Posterior cingulate gyrus (tissue), 11 donors: ENCODE measurements at places on chromosomes 3 and 15.
A peak's percentile ranks its signal among the peaks of the same experiment; 100 is the strongest.

- no peak for DNase-seq
Measured at GRCh38 chr3:169913323-169913722, 2.0 kb downstream of the SAMD7 start.

DNA sequence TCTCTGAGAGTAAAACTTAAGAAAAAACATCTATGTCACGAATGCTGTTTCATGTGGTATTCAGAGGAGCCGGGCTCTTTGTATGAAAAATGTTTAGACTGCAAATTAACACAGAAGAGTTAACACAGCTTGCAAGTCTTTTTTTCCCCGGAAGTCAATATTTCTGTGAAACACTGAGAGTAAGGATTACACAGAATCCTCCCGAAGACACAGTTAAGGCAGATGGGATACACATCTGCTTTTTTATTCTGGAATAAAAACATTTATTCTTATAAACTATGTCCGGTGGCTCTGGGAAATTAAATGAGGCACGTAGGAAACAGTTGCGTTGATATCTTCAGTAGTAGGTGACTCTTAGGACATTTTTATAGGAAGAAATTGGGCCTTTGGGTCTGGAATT lies 180.6 kb downstream of the PTPRG start:
- no peak for DNase-seq

- no peak for DNase-seq
Measured at GRCh38 chr15:101134780-101135179, 117.1 kb downstream of the CHSY1 start.

- DNase-seq = no peak
Measured at GRCh38 chr3:14630404-14631100, 21.0 kb upstream of the CCDC174 start.

GRCh38 chr3:134373271-134374104 lies 759 bp downstream of the AMOTL2 start:
- DNase-seq = peak; percentile 91
